ENCODE measurements at places on chromosomes 1 and 21.

- no peaks in the 10 kb centered on the region for H3K4me1 ChIP-seq
- H3K4me3 ChIP-seq = no peak overlapping the region
- H3K27me3 ChIP-seq = no peaks in the 10 kb centered on the region
- no peak for DNase-seq
Observed at GRCh38 chr1:155713075-155713474, 24.2 kb downstream of the DAP3 start.

GRCh38 chr1:147625362-147625995 lies 44.8 kb downstream of the ACP6 start:
- no peak for DNase-seq
- H3K36me3 ChIP-seq = peaks cover 16% of the 10 kb centered on the region
- no peaks in the 10 kb centered on the region for H3K27me3 ChIP-seq
- no peak overlapping the region for H3K27ac ChIP-seq
- H3K4me1 ChIP-seq = no peaks in the 10 kb centered on the region
- no peak overlapping the region for H3K4me3 ChIP-seq

GRCh38 chr1:30930631-30931173 lies 22.1 kb upstream of the SDC3 start:
- no peak overlapping the region for H3K4me3 ChIP-seq
- H3K36me3 ChIP-seq = peaks cover 20% of the 10 kb centered on the region
- H3K4me1 ChIP-seq = no peaks in the 10 kb centered on the region

- DNase-seq = no peak
- no peaks in the 10 kb centered on the region for H3K36me3 ChIP-seq
- H3K27me3 ChIP-seq = peaks cover 11% of the 10 kb centered on the region
- H3K4me3 ChIP-seq = no peak overlapping the region
- no peak overlapping the region for H3K27ac ChIP-seq
Observed at GRCh38 chr1:205044741-205045140, 1.7 kb downstream of the CNTN2 start.

DNA sequence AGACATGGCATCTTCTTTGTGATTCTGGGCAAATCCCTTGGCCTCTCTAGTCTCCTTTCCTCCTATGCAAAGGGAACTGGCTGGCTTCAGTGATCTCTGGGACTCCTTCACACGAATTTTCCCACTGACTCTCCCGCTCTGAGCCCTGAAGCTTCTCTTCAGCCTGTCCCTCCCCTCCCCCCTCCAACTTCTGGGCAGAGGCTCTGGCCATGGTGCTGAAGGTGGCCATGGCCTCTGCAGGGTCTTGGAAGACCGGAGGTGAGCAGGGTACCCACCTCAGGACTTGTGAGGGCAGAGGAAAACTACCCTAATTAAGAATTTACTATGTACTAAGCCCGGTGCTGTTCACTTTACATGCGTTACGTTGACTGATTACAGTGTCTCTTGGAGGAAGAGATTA lies 29.4 kb upstream of the POU3F1 start:
- no peaks in the 10 kb centered on the region for H3K4me1 ChIP-seq
- H3K27me3 ChIP-seq = no peaks in the 10 kb centered on the region
- H3K36me3 ChIP-seq = no peaks in the 10 kb centered on the region
- no peak overlapping the region for H3K4me3 ChIP-seq
- peak; percentile 91 for DNase-seq

GRCh38 chr1:30773722-30774358 lies 16.3 kb upstream of the LAPTM5 start:
- no peak overlapping the region for H3K4me3 ChIP-seq
- H3K27ac ChIP-seq = no peak overlapping the region
- H3K27me3 ChIP-seq = no peaks in the 10 kb centered on the region
- DNase-seq = no peak
- no peaks in the 10 kb centered on the region for H3K36me3 ChIP-seq

DNA sequence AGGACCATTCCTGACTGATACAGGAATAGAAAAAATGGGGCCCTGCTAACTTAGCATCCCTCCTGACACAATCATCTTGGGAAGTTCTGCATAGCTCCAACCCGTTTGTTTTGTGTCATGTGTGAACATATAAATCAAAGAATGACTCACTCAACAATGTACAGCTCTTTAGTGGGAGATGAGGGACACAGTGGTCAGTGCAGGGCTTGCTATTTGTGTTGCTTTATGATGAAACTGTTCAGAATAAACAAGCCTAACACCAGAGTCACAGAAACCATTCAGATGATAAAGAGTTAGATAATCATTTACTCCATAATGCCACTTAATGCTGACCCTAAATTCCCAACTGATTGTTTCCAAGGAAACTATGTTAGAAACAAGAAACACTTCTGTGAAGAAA lies 154.2 kb upstream of the ZNHIT6 start:
- no peak overlapping the region for H3K27ac ChIP-seq
- H3K27me3 ChIP-seq = no peaks in the 10 kb centered on the region
- no peak for DNase-seq
- H3K4me3 ChIP-seq = no peak overlapping the region
- no peaks in the 10 kb centered on the region for H3K36me3 ChIP-seq

GRCh38 chr1:87388411-87388810 lies 59.7 kb downstream of the LMO4 start:
- no peaks in the 10 kb centered on the region for H3K4me1 ChIP-seq
- no peak overlapping the region for H3K4me3 ChIP-seq
- no peaks in the 10 kb centered on the region for H3K36me3 ChIP-seq
- H3K27ac ChIP-seq = no peak overlapping the region
- H3K27me3 ChIP-seq = no peaks in the 10 kb centered on the region

DNA sequence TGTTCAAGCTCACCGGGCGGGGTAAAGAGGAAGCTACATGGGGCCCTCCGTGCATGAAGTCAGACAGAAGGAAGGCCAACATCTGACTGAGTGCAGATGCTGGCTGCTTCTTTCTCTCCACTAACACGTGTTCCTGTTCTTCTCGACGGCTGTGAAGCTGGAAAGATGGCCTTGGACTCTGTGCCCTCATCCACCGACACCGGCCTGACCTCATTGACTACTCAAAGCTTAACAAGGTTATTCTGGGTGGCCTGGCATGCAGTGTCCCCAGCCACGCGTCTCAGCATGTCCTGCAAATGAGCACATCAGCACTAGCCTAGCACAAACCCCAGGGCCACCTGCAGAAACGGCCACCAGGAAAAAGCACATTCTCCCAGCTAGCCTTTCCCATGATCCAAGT lies 41.2 kb downstream of the ACTN2 start:
- no peaks in the 10 kb centered on the region for H3K36me3 ChIP-seq
- no peak for DNase-seq
- H3K4me1 ChIP-seq = no peaks in the 10 kb centered on the region
- no peaks in the 10 kb centered on the region for H3K27me3 ChIP-seq

DNA sequence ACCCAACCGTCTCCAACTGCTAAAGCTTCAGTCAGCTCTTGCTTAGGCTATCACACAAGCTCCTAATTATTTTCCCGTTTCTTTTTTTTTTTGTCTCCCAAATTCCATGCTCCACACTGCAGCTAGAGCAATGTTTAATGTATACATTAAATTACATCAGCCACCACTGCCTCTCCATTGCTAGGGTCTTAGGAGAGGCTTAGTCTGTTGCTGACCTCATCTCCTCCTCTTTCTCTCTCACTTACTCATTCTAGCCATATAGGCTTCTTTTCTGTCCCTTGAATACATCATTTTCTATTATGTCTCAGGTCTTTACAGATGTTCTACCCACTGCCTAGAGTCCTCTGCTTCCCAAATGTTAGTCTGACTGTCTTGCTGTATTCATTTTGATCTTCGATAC lies 138.1 kb upstream of the ST6GALNAC5 start:
- no peak overlapping the region for H3K4me3 ChIP-seq
- DNase-seq = no peak
- H3K36me3 ChIP-seq = no peaks in the 10 kb centered on the region
- no peaks in the 10 kb centered on the region for H3K27me3 ChIP-seq
- H3K4me1 ChIP-seq = no peaks in the 10 kb centered on the region

- H3K4me1 ChIP-seq = no peaks in the 10 kb centered on the region
- no peaks in the 10 kb centered on the region for H3K27me3 ChIP-seq
- no peak overlapping the region for H3K27ac ChIP-seq
Observed at GRCh38 chr1:3609769-3610526, 1.4 kb downstream of the MEGF6 start.

- H3K36me3 ChIP-seq = no peaks in the 10 kb centered on the region
- no peak for DNase-seq
- peaks cover 40% of the 10 kb centered on the region for H3K4me1 ChIP-seq
Observed at GRCh38 chr1:27152829-27153548, 1.9 kb downstream of the SLC9A1 start.

GRCh38 chr1:157155658-157156057 lies 17.5 kb upstream of the ETV3 start:
- H3K27ac ChIP-seq = peak overlapping the region; percentile 22
- no peaks in the 10 kb centered on the region for H3K36me3 ChIP-seq
- H3K27me3 ChIP-seq = no peaks in the 10 kb centered on the region
- no peak for DNase-seq
- H3K4me1 ChIP-seq = peaks cover 12% of the 10 kb centered on the region

DNA sequence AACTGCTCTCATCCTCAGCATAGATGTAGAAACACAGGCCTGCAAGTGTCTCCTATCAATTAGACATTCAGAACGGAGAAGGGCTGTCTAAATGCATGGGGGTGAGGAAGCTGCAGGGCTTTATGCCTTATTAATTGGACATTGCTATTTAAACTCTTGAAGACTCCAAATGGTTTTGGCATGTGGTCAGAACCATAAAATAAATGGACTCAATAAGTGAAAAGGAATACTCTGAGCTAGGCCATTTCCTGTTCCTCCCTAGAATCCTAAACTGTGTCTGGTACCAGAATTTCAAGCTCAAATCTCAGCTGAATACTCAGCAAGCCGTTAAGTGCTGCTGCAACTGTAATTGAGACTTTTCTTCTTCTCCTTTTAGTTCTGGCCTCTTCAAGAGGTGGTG lies 80.4 kb upstream of the C1orf87 start:
- no peak overlapping the region for H3K27ac ChIP-seq
- no peaks in the 10 kb centered on the region for H3K36me3 ChIP-seq
- H3K4me3 ChIP-seq = no peak overlapping the region
- no peaks in the 10 kb centered on the region for H3K4me1 ChIP-seq
- no peaks in the 10 kb centered on the region for H3K27me3 ChIP-seq
- peak; percentile 69 for DNase-seq

Data from kidney (tissue), 22 donors.